ENCODE measurements at places on chromosomes 6 and 20. TPM values are rescaled to one million over a fixed set of nuclear protein-coding genes. Genes with fewer than 3 reads are reported as not detected.

Gene IL20RA
- not detected for total RNA-seq

Gene SLC17A3
- total RNA-seq: 0.66 TPM

Gene ILRUN
- 62.7 TPM for total RNA-seq

Gene MYT1
- not detected for total RNA-seq

Gene ENPP3
- total RNA-seq: 5.7 TPM

Gene ANKRD66
- total RNA-seq: not detected

Gene LPIN3
- 1.1 TPM for total RNA-seq

Gene EEF1A2
- 0.80 TPM for total RNA-seq

Gene FOXQ1
- total RNA-seq: not detected

Gene RIN2
- total RNA-seq: not detected

Gene GNMT
- total RNA-seq: 0.60 TPM

Gene RGS17
- not detected for total RNA-seq

Gene PLA2G7
- total RNA-seq: not detected

Gene C4B
- total RNA-seq: 4.7 TPM

Gene KIF25
- not detected for total RNA-seq

Gene CDSN
- total RNA-seq: not detected

Gene RRP36
- total RNA-seq: 89.9 TPM

- no peak for DNase-seq
These were observed 162.1 kb downstream of the MTFR2 start for GRCh38 chr6:136087986-136088385.

DNA sequence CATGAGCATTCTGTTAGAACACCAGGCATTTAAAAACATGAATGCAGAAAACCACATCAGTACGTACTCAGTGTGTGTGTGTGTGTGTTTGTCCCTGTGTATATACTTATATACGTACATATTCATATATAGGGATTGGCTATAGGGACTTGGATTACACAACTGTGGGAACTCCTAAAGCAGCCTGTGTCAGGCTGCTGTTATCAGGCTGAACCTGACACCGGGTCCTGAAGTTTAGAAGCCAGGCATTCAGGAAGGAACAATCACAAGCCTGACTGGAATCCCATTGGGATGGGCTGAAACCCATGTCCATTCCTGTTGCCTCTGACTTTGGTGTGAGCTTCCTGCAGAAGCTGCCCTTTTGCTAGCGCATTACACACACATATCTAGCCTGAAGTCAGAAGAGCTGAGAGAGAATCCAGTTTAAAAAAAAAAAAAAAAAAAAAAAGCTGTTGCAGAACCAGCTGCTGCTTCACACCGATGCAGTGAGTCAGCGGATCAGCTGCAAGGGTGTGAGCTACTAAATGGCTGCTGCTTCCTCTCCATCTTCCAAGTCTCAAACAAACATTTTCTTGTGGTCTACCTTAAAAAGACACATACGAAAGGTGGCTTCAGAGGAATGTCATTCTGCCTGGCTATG, 348.1 kb downstream of the THBS2 start:
- DNase-seq: no peak

DNA sequence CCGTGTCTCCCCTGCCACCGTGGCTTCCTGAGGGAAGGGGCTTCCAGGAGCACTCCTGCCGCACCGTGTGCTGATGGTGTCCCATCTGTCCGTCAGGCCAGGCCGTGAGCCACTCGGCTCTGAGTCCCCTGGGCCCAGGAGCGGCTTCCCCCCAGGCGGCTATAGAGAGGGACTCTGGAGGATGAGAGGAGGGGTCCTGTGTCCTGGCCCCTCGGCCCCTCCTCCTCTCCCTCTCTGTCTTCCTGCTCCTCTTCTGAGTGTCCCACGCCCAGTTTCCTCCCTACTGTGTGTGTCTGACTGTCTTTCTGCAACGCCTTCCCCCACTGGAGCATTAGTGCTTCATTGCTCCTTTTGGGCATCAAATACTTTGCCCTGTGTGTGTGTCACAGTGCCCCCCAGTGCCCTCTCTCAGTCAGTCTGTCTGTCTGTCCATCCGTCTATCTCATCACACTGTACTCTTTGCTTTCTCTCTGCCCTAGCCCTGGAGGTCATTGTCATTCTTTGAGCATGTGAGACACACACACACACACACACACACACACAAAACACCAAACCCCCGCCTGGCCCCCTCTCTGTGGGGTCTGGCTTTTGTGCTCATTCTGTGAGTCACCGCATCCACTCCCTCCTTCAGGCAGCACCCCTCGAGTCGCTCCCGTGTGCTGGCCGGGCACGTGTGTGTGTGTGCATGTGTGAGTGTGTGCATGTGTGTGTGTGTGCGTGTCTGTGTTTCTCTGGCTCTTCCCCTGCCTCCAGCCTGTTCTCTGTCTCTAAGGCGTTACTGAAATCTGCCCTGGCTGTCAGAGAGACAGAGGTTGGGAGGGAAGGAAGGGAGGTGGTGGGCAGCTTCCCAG, 71.9 kb downstream of the SRC start:
- no peak for DNase-seq

GRCh38 chr6:20511852-20512251, 22.4 kb upstream of the CDKAL1 start:
- DNase-seq: no peak

- DNase-seq: no peak
These were observed 183.1 kb upstream of the RALGAPA2 start for GRCh38 chr20:20895537-20895936.

DNA sequence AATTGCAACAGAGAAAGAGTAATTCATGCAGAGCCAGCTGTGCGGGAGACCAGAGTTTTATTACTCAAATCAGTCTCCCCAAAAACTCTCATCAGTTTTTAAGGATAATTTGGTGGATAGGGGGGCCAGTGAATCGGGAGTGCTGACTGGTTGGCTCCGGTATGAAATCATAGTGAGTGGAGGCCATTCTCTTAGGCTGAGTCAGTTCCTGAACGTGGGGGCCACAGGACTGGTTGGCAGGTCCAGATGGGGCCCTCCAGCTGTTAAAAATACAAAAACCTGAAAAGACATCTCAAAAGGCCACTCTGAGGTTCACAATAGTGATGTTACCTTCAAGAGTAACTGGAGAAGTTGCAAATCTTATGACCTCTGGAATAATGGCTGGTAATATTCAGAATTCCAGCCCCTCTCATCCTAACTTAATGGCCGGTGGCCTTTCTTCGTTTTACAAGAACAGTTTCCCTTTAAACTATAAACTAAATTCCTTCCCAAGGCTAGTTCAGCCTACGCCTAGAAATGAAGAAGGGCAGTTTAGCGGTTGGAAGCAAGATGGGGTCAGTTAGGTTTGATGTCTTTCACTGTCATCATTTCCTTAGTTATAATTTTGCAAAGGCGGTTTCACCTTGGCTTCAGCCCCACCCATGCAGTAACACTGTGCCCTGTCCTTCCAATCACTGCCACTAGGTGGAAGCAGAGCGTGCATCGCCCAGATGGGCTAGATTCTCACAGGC, 6.8 kb upstream of the MICA start:
- DNase-seq: peak; percentile 81

GRCh38 chr6:37491830-37492208, 7.9 kb downstream of the CCDC167 start:
- no peak for DNase-seq

- DNase-seq: no peak
These were observed 22.8 kb upstream of the OCSTAMP start for GRCh38 chr20:46573234-46573633.

DNA sequence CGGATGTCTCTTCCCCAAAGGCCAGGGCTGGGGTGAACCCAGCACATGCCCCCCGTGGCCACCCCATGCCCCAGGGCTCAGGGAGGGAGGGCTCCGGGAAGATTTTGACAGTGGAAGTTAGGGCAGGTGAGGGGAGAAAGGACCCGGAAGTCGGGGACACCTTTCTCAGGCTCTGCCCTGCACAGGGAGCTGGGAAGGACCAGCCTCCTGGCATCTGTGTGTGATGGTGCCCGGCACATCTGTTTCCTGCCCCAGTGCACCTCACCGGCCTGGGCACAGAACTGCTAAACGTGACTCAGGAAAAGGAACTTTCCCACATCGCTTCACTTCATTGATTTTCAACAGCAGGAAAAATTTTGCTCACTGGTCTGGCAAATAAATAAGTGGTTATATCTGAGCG, 141.1 kb upstream of the AFDN start:
- no peak for DNase-seq

- DNase-seq: no peak
These were observed 58.2 kb downstream of the SMAP1 start for GRCh38 chr6:70725817-70726415.

- DNase-seq: no peak
These were observed 317.8 kb upstream of the SULF2 start for GRCh38 chr20:48102931-48103660.

- no peak for DNase-seq
These were observed 303.1 kb upstream of the CDYL start for GRCh38 chr6:4472969-4473642.

- peak; percentile 47 for DNase-seq
These were observed 9.9 kb downstream of the STX16 start for GRCh38 chr20:58660855-58661597.

DNA sequence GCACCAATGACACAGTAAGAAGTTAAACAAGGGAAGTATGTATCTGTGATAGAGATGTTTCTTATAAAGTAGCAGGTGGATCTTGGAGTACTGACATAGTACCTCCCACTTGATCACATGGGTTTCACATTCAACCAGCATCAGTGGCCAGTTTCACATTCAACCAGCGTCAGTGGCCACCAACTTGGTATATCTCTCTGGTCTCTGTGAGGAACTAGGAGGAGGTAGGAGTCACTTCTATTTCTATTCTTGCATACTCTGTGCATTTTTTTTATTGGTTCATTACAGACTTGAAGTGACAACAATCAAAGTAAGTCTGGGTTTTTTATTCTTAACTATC, 200.3 kb upstream of the SIM1 start:
- no peak for DNase-seq

DNA sequence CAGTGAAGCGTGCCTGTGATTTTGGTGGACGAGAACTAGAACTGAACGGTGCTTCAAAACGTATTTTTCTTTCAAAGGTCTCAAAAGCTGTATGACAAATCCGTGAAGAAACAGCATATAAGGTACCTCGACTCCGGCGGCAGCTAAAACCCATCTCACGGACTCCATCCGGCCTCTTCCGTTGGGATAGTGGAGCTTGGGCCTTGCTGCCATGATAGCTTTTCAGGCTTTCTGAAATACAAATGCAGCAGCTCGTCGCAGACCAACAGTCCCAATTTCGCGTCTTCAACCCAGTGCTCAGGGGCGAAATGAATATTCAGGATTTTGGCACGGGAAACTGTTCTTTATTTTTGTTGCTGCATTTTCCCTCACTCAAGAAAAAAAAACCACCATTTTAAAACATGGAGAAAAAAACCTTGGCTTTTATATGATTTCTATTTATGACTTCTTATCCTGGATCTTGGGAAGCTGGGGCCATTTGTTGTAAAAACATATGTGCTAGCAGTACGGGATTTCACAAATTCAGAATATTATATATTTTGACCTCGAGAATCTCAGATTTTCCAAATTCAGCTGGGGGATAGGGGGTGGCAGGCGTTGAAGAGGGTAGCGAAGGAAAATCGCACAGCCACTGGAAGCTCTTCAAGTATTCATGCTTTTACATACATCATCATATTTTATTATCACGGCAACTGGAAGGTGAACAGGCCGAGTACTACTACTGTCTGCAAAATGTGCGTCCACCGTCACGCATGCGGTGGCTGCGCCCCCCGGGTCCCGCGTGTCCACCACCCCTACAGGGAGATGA, 849 bp downstream of the GSTA4 start:
- no peak for DNase-seq

- DNase-seq: no peak
These were observed 4.4 kb downstream of the MOCS1 start for GRCh38 chr6:39929733-39930461.

- DNase-seq: peak; percentile 52
These were observed at the start of gene CRYBG1 for GRCh38 chr6:106360410-106360988. CRYBG1 (plus strand) TSS chr6:106360717; CDS start chr6:106360909, 192 bp downstream.

- DNase-seq: no peak
These were observed 66.0 kb downstream of the ZBTB2 start for GRCh38 chr6:151325075-151326050.

DNA sequence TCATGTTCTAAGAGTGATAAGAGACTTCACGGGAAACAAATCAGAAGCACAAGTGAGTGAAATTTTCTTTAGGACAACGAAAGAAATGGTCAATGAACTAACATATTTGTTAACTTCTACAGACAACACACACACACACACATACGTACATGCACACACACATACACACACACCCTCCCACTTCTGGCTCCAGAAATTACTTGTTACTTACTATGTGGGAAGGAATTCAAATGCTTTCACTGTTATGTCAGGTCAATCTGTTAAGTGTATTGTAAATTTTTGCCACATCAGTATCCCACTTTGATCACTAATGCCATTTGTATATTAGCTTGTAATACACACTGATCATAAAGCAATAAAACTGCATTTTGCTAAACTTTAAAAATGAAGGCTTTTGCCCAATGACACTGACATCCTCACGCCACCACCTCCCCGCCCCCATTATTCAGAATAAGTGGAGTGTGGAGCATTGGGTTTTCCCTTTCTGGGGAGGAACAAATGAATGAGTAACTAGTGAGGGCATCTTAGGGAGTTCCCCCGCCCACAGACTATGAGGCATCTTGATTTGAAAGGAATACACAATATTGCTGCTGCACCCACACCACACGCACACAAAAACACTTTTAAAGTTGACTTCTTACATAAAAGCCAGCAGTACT, 76.2 kb downstream of the ATXN1 start:
- peak; percentile 71 for DNase-seq

GRCh38 chr20:2364044-2364443, 16.7 kb upstream of the TGM6 start:
- no peak for DNase-seq

- no peak for DNase-seq
These were observed 472.5 kb downstream of the KIF16B start for GRCh38 chr20:16100767-16101166.

DNA sequence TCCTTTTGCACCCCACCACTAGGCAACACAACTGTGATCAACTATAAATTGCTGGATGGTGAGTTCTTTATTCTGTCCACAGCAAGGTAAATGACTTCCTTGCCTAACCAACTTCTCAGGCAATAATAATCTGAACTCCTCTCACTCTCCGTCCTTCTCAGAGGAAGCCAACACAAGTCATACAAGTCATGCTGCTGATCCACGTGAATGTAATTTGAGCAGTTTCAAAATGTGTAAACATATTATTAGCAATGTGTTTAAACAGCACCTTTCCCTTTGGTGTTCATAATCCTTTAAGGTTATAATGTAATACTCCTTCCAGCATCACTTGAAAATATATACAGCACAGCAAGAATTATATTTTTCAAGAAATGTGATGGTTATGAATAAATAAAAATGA, 127.9 kb downstream of the QRSL1 start:
- DNase-seq: no peak

GRCh38 chr6:125294036-125294435, 7.7 kb downstream of the HDDC2 start:
- DNase-seq: no peak

- no peak for DNase-seq
These were observed at the start of gene NPBWR2 for GRCh38 chr20:64106981-64107735. NPBWR2 (minus strand) TSS chr20:64107565; CDS start chr20:64106831, 734 bp downstream.

DNA sequence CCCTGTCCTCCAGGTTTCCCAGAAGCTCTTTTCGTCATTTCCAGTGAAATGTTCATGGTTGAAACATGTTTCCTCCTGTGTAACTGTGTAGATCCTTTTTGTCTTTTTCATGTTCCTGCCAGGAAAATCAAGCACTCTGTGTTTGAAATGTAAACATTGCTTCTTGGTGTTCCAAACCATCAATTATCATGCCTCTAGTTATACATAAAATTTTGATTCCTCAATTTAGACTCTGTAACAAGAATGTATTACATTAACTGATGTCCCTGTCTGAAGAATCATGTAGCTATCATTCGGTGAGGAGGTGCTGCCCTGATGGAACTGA, 546.3 kb upstream of the CITED2 start:
- DNase-seq: no peak

GRCh38 chr6:134930463-134930862, 19.4 kb downstream of the ALDH8A1 start:
- no peak for DNase-seq

- no peak for DNase-seq
These were observed 5.6 kb upstream of the STX16 start for GRCh38 chr20:58645412-58645968.

Data from activated T-helper 1 cell treated with anti-CD3 and anti-CD28 coated beads, Interleukin-12 subunit alpha, Interleukin-12 subunit beta, Interleukin-2, Interleukin-4 antibody, amounts not matched to agents 30 ng/mL and 10 ng/mL and 1 ng/mL, durations not matched to agents 14 hours and 24 hours and 36 hours (primary cell).